ENCODE measurements at places on chromosomes 7 and 10.
A peak's percentile ranks its signal among the peaks of the same experiment; 100 is the strongest.

DNA sequence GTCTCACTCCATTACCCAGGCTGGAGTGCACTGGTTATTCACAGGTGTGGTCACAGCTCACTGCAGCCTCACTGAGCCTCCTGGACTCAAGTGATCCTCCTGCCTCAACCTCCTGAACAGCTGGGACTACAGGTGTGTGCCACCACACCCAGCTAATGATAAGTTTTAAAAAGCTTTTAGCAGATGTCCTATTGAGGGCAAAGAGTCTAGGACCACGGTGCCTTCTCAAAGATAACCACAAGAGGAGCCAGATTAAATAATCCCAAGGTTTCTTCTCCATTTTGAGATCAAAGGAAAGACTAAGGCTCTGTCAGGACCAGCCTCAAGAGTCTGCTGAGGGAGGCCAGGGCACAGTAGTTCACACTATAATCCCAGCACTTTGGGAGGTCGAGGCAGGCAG is 4.7 kb downstream of the ATP5MF start:
- no peak for DNase-seq

DNA sequence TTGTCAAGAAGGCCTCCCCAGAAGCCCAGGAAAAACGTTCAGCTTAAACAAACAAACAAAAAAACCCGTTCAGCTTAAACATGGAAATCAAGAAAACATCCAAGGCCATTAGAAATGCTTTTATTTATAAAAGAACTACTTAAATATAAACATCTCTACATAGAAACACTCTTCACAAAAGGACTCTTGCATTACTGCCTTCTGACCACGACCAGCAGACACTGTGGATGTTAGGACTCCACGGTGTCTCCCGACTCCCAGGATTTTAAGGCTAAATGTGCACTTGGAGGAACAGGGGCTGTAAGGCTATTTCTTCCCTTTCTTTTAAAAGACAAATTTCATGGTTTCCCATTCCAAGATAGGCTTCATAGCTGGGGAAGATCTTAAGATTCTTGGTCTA is 93.0 kb downstream of the ABCC2 start:
- DNase-seq, result no peak

- no peak for DNase-seq
These were observed 608.1 kb downstream of the TYW1 start for GRCh38 chr7:67604461-67605386.

DNA sequence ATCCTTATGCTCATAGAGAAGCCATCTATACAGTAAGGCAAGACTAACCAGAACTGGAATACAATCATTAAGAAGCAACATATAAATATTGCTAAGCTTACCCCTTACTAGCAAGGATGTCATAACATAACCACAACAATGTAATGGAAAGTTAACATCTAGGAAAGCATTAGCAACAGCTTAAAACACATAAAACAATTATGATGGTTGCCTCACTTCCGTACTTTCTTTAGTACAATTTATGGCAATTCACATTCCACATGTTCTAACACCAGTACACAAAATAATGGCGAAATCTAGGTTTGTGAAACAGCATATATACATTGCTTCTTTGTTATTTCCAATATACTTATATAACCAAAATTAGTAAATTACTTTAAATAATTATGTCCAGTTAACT is 195.0 kb downstream of the AHR start:
- DNase-seq, result no peak

DNA sequence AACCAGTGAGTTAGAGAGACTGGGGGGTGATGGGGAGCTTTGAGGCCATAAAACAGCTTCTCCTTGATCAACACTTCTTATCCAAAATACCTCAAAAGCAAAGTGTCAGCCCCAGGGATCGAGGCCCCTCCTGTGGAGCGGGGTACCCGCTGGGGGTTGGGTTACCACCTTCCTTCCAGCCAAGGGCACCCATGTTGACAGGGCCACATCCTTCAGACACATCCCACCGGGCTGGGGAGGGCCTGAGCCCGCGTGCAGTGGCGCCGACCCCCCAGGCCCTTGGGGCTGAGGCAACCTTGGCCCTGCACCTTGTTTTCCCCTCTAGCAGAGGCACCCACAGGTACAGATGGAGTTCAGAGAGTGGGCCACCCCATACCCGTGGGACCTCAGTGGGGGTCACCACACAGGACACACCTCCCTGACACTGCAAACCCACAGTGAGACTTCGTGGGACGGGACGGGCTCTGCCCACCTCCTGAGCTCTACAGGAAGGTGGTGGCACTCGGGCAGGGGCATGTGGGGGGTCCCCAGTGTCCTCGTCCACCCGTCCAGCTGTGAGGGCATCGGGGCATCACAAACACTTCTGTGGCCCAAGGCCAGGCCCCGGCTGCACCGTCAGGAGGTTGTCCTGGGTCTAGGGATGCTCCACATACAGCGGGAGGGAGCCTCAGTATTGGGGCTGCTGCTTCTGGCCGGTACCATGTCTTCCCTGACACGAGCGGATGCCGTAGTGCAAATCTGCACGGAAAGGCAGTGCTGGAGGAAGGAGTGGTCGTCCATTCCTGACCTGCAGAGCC is 10.7 kb downstream of the DPYSL4 start:
- no peak for DNase-seq

DNA sequence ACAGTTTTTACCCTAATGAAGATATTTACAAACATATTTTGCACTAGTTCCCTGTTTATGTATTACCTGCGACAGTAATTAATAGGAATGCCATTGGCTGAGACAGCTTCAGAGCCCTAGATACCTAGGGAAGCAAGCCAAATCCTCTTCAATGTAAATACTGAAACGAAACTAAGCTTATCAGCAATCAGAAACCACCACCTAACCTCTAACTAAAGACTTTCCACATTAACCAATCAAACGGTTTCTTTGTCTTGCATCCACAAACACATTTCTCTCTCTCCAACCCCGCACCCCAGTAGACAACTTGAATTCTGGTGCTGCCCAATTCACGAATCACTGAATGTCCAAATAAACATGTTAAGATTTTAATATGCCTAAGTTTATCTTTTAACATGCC is 474.4 kb upstream of the C7orf33 start:
- DNase-seq, result no peak

DNA sequence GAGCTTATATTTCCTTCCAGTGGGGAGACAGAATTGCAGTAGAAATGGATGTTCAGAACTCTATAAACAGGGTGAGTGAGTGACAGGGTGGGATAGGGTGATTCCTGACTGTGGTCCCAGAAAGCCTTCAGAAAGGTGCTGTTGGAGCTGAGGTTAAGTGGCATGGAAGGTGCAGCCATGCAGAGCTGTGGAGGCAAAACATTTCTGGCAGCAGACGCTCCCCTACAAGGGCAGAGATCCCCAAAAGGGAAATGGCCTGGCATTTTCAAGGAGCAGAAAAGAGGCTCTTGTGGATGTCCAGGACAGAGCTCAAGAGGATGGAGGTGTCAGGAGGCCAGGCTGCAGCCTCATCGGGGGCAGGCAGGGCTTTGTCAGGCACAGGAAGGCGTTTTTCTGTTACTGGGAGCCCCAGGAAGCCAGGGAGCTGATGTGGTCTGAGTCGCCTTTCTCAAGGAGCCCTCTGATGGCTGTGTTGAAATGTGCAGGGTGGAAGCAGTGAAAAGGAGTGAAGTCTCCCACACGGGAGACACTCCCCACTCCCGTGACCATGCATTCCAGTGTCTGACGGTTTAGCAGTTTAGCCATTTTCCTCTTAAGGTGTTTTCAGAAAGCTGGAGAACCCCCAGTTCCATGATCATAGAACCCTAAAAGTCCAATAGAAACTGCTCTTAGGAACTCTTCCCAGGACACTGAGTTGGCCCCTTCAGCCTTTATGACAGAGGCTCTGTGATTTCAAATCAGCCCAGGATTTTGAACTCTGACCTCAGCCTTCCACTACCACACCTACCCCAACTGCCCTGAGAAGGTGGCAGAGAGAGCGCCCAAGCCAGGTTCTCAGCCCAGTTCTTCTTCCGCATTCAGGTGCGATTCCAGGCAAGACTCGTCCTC is 96.2 kb downstream of the C10orf105 start:
- DNase-seq, result peak; percentile 35

- DNase-seq, result no peak
These were observed 126.7 kb downstream of the TNS3 start for GRCh38 chr7:47454974-47455871.

- no peak for DNase-seq
These were observed 44.7 kb upstream of the TRUB1 start for GRCh38 chr10:114893251-114893650.

- no peak for DNase-seq
These were observed 476.1 kb upstream of the MGMT start for GRCh38 chr10:128990986-128991385.

DNA sequence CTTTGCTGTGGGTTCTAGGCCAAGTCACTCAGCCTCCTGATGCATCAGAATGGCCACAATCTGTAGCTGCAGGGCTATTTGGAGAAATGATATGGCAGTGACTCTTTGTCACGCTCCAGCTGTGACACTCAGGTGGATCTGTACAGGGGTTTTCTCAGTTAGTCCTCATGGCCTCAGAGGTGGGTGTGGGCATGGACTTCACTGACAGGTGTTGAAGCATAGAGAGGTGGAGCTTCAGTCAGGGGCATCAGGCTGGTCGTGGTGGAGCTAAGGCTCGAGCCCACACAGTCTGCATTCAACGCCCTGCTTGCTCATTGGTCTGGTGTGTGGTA is 21.2 kb downstream of the PALD1 start:
- no peak for DNase-seq

- no peak for DNase-seq
These were observed 360.7 kb upstream of the MYO3A start for GRCh38 chr10:25573316-25573715.

- DNase-seq, result no peak
These were observed 8.2 kb downstream of the CYP2W1 start for GRCh38 chr7:990933-991728.

All from CD14-positive monocyte (primary cell).